ENCODE measurements at places on chromosomes 13 and 19.

DNA sequence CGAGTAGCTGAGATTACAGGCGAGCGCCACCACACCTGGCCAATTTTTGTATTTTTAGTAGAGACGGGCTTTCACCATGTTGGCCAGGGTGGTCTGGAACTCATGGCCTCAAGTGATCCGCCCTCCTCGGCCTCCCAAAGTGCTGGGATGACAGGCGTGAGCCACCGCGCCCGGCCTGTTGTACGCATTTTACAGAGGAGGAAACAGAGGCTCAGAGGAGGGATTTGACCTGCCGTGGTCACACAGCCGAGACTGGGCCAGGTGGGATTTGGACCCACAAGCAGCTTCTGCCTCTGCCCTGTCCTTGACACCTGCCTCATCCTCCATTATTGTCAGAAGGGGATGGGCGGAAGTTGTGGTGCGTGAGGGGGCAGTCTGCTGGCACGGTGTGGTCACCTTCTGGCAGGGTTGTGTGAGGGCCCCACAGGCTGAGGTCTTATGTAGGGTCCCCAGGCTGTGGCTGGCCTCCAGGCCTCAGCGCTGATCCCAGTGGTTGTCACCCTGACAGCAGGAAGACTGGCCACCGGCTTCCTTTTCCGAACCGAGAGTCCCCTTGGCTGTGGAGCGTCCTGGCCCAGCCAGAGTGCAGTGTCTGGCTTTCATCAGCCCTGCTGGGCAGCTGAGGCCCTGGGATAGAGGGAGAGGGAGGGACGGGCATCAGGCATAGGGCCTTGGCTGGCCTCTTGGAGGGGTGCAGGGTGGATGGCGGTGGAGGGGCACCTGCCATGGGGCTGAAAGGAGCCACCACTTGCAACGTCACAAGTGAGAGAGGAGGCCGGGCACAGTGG is 20.3 kb downstream of the NFIC start:
- DNase-seq: no peak

DNA sequence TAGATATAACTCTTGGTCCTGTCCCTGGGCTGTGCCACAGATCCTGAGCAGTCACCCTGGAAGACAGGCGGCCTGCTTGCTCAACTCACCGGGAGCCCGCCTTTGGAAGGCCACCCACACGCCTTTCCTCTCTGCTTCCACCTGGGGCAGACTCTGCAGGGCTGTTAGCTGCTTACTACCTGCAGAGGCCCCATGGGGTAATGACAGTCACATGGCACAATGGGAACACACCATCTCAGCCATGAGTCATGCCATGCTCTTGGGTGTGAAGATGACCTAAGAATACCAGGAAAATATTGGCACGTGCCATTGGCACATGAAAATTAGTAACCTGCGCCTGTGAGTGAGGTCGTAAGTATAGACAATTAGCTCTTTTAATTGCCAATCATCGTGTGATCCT is 108.6 kb downstream of the COL4A2 start:
- no peak for DNase-seq

DNA sequence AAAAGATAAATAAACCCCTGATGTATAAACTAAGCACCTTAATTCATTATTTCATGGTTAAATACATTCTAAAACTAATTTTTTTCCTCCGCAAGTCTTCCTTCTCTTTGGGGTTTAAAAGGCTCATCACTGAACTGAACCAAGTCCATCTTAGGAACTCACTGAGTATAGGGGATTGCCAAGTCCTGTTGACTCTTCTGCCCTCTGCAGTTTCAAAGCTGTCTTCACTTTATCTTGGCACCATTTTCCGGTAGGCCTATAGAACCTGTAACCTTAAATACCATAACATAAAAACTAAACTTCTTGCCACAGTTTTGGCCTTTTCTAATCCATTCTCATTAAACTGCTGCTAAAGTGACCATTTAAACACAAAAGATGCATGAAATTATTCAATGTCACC is 66.5 kb upstream of the USPL1 start:
- DNase-seq: no peak

DNA sequence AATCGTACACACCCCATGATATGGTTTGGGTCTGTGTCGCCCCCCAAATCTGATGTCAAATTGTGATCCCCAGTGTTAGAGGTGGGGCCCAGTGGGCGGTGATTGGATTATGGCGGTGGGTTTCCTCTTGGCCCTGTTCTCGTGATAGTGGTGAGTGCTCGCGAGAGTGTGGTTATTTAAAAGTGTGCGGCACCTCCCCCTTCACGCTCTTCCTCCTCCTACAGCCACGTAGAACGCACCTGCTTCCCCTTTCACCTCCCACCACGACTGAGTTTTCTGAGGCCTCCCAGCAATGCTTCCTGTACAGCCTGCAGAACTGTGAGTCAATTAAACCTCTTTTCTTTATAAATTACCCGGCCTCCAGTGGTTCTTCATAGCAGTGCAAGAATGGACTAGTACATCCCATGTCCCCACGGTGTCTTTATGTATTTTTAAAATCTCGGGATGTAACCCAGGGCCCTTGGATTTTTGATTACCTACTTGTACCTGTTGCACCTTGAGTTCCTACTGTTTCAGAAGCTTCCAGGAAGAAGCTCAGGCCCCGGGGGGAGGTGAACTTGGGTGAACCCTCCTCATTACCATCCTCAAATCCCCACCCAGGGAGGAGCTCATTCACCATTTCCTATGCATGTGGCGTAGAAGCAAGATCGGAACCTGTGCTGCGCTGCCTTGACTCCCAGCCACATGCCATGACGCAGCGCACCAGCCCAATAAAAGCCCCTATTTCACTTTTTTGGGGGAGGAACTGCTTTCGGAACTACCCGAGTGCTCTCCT is 52.4 kb downstream of the TEX29 start:
- no peak for DNase-seq

GRCh38 chr19:38319421-38320258 is at the start of gene KCNK6:
TSS of gene KCNK6 (plus strand) at chr19:38319845. CDS start at chr19:38319951, 106 bp downstream.
- DNase-seq: peak; percentile 23

- DNase-seq: no peak
These were observed 791 bp downstream of the PRKD2 start for GRCh38 chr19:46715975-46716671.

All from occipital lobe (tissue), 3 donors.